ENCODE measurements at places on chromosomes 5 and 9.

DNA sequence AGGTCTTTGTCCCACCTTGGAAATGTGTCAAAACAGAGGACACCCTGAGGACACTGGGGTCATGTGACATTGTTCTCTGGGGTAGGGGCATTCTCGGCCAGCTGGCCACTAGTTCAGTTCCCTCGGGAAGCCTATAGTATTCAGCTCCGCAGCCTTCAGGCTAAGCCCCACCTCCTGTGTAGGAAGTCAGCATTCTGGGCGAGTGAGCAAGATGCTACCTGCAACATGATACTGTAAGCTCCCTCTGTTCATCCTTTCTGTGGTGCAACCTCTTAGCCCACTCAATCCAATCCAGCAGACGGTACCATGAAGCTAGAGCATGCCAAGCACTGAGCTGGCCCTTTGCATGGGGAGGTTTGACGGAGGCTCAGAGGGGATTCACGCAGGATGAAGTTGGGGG is 5.3 kb downstream of the NTNG2 start:
- DNase-seq: no peak

DNA sequence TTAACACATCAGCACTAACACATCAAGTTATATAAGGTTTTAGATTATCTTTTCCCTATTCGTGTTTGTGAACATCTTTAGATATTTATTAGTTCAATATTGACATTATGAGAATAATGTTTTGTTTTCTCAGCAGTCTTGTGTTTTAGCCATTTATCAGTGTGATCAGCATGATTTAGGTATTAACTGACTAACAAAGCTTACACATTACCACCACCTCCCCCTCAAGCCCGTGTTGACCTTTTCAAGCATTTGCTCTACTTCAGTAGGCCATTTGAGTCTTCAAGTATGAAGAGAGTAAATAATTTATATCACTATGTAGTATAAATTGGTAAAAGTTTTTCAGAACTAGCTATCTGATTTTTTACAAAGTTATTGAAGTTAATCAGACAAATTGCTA is 6.9 kb downstream of the PBX3 start:
- DNase-seq: no peak

- no peak for DNase-seq
These were observed 18.4 kb downstream of the AP3B1 start for GRCh38 chr5:78275998-78276543.

GRCh38 chr5:179262126-179262920 is 82.9 kb downstream of the ADAMTS2 start:
- DNase-seq: no peak

DNA sequence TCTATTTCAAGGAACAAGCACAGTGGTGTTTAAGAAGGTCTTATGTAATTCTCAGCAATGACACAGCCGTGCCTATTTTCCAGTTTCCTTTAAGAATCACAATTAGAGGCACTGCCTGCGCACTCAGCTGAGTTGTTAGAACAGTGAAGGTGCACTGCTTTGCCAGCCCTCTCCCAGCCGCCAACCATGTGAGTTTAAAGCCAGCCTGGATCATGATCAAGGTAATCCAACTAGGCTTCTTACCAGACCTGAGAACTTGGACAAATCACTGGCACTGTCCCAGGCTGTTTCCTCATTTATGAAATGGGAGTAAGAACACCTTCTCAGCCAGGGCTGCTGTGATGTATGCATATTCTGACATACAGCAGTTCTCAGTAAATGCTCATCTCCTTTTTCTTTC is 99.6 kb downstream of the ASTN2 start:
- no peak for DNase-seq

- no peak for DNase-seq
These were observed 5.2 kb downstream of the STOM start for GRCh38 chr9:121364886-121365285.

GRCh38 chr5:139575751-139576150 is 14.6 kb downstream of the UBE2D2 start:
- DNase-seq: no peak

GRCh38 chr5:153835891-153836515 is 202.7 kb downstream of the FAM114A2 start:
- DNase-seq: no peak

- DNase-seq: no peak
These were observed 157.3 kb downstream of the C5orf15 start for GRCh38 chr5:133811168-133811567.

GRCh38 chr5:139951296-139951924 is 91.7 kb downstream of the NRG2 start:
- DNase-seq: no peak

DNA sequence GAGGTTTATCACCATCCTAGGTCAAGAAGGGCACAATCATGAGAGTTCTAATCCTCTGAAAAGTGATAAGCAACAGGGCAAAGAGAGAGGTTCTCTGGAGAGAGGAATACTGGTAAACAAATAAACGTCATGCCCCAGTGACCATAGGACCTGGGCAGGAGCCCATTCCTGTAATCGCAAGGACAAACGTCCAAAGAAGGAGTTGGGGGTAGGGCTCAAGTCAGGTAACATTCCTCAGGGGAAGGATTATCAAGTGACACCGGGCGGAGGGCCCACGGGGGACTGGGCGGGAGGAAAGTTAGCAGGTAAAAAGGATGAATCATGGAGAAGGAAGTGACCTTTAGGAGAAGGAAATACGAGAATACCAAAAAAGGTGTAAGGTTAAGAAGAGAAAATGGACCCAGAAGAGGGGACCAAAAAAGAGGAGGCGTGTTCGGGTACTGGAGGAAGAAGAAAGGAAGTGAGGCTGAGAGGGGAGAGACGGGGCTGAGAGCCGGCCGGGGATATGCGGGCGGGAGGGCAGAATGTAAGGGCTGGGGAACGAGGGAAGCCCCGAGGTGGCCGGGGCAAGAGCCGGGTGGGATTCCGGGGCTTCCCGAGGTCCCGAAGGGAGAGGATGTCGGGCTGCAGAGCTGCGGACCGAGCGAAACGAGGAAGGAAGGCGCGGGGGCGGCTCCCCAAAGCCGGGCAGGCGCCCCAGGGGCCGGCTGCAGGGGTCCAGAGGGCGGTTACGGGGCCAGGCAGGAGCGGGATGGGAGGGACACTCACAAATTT is 583 bp downstream of the DIAPH1 start:
- DNase-seq: no peak

- no peak for DNase-seq
These were observed 241.0 kb upstream of the KIF2A start for GRCh38 chr5:62065050-62065449.

DNA sequence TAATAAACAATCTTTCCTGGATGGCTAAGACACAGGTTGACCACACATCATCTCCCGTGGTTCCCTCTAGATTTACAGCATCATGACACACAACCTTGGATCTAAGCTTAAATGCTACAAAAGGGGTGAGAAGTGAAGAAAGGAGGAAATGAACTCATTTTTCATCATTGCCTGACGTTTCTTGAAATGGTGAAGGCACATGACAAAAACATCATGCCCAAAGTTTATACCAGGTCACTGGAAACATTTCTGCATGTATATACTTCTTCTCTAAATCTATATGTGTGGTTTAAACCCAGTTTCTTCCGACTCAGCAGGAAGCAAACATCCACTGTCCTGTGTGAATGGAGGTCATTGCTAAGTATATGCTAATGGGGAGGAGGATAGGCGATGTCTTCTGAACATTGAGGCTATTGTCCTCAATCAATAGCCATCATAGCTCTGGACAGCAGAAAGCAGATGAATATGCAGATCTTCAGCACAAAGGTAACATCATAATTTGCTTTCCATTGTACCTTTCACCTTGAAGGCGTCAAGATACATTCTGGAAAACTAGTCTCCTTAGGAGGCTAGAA is 137.4 kb downstream of the MED27 start:
- no peak for DNase-seq

DNA sequence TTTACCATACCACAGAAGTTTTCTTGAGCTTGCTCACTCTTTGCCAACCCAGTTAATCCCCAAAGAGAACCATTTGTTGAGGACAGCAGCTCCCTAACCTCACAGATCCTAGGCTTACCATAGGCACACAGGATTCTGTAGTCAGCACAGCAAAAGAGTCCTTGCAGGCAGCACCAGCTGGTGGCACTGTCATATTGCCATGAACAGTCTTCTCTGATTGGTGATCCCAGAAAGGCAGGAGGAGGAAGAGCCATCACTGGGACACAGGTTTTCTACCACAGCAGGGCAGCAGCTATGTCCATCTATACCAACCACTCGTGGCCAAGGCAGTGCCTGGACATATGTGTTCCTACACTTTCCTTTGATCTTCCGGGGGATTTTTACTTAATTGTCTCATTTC is 297.1 kb upstream of the CD180 start:
- DNase-seq: no peak

DNA sequence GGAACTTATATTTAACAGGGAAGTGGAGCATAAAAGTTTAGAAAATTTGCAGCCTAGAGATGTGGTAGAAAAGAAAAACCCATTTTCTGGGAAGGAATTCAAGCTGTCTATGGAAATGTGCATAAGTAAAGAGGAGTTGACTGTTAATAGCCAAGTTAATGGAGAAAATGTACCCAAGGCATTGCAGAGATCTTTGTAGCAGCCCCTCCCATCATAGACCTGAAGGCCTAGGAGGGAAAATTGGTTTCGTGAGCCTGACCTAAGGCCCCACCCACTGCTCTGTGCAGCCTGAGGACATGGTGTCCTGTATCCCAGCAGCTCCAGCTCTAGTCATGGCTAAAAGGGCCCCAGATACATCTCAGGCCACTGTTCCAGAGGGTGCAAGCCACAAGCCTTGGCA is 772.4 kb upstream of the RIOK2 start:
- DNase-seq: no peak

GRCh38 chr5:166648736-166649135 is 1642.7 kb upstream of the WWC1 start:
- no peak for DNase-seq

DNA sequence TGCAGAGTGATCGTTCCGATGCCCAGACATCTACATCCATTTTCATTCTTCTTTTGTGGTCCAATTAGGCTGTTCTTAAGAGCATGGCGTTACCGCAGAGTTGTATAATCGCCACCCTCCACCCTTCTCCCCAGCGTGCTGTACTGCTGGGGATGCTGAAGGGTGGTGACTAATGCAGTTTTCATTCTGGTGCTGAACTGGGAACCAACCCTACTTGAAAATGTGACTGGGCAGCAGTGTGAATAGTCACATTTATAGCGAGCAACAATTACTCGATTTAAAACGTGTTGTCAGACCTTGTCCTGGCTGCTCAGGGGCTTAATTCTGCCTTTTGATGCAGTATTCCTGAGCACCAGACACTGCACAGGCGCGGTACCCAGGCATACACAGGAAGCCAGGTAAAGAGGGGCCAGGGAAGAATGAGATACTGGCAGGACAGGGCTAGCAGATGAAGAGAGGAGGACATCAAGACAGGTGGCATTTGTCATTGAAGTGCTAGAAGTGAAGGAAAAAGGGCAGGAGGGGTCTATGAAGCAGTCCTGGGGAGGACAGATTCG is 719 bp upstream of the ISCA1 start:
- DNase-seq: no peak
